Aorta (tissue), 5 donors: ENCODE measurements at places on chromosomes 12 and 14.

- no peak for DNase-seq
Observed at GRCh38 chr14:32367516-32367915, 38.4 kb downstream of the AKAP6 start.

GRCh38 chr12:12020762-12021161, 50.0 kb upstream of the BCL2L14 start:
- DNase-seq = no peak

- no peak for DNase-seq
Observed at GRCh38 chr14:88327497-88327896, 4.4 kb upstream of the KCNK10 start.

- no peak for DNase-seq
Observed at GRCh38 chr12:124010687-124011086, 37.7 kb downstream of the ZNF664 start.

GRCh38 chr12:49678711-49679110, 28.5 kb downstream of the FMNL3 start:
- DNase-seq = no peak

GRCh38 chr12:30930238-30930637, 3.7 kb downstream of the TSPAN11 start:
- no peak for DNase-seq

DNA sequence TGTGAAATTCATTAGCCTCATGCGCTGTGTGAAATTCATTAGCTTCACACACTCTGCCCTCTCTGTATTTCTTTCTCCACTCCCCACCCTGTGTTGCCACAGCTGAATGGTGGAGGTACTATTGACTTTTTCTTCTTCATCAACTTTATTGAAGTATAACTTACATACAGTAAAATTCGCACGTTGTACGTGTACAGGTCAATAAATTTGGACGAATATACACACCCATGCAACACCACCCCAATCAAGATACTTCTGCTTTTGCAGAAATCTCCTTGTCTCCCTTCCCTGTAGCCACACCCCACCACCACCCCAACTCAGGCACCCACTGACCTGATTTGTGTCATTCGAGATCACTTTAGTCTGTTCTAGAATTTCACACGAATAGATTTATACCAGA, 51.8 kb downstream of the FBXL14 start:
- DNase-seq = no peak

GRCh38 chr12:25852792-25853191, 105.7 kb upstream of the RASSF8 start:
- DNase-seq = no peak

GRCh38 chr14:24379907-24380730, 12.1 kb downstream of the NFATC4 start:
- DNase-seq = no peak
